IMR-90 (cell line): ENCODE measurements at places on chromosomes 1 and 21. TPM values are rescaled to one million over a fixed set of nuclear protein-coding genes. Genes with fewer than 3 reads are reported as not detected.

The TCHH gene
- total RNA-seq: not detected in 2 replicates

The CELA3A gene
- total RNA-seq: not detected in 2 replicates

The CPT2 gene
- total RNA-seq: 14.2 and 16.0 TPM in 2 replicates

The SPRR3 gene
- total RNA-seq: not detected in 2 replicates

The ELAVL4 gene
- not detected in 2 replicates for total RNA-seq

The RBM11 gene
- total RNA-seq: under 0.01 and 0.18 TPM in 2 replicates

The OR6K3 gene
- total RNA-seq: not detected in 2 replicates

The TFF3 gene
- total RNA-seq: not detected in 2 replicates

The CLDN8 gene
- not detected in 2 replicates for total RNA-seq

The FAM131C gene
- 0.18 and 0.28 TPM in 2 replicates for total RNA-seq

The TCP10L gene
- total RNA-seq: not detected in 2 replicates

The TACSTD2 gene
- not detected in 2 replicates for total RNA-seq

The CASQ2 gene
- total RNA-seq: not detected in 2 replicates

The CATSPERE gene
- total RNA-seq: 0.18 and 0.28 TPM in 2 replicates

The CLCA4 gene
- total RNA-seq: not detected in 2 replicates

The IL23R gene
- total RNA-seq: not detected in 2 replicates

The ZBTB48 gene
- total RNA-seq: 9.3 and 10.3 TPM in 2 replicates

The MIS18A gene
- total RNA-seq: 4.5 and 8.1 TPM in 2 replicates

The BCAN gene
- not detected in 2 replicates for total RNA-seq

The MYOG gene
- total RNA-seq: not detected in 2 replicates

The MATN1 gene
- 0.56 TPM in 1 of 2 replicates, not detected in the other for total RNA-seq

The OR14K1 gene
- total RNA-seq: not detected in 2 replicates

The KIAA0040 gene
- total RNA-seq: under 0.01 and 0.18 TPM in 2 replicates

The C1orf74 gene
- 4.2 and 4.3 TPM in 2 replicates for total RNA-seq

The GJC2 gene
- 1.1 and 1.4 TPM in 2 replicates for total RNA-seq

The DUSP10 gene
- 59.1 and 71.4 TPM in 2 replicates for total RNA-seq

The TBCE gene
- 26.7 and 33.1 TPM in 2 replicates for total RNA-seq

The THRAP3 gene
- 66.5 and 73.9 TPM in 2 replicates for total RNA-seq

The ZBTB21 gene
- total RNA-seq: 12.0 and 13.6 TPM in 2 replicates

The NEGR1 gene
- total RNA-seq: 9.1 and 13.1 TPM in 2 replicates

The UBL4B gene
- total RNA-seq: not detected in 2 replicates

The CDA gene
- 0.90 and 1.4 TPM in 2 replicates for total RNA-seq

The HSPB7 gene
- 0.54 and 0.56 TPM in 2 replicates for total RNA-seq

The KIRREL1 gene
- total RNA-seq: 61.9 and 64.7 TPM in 2 replicates
